Panc1 (cell line): ENCODE measurements at places on chromosomes 5 and 9.

DNA sequence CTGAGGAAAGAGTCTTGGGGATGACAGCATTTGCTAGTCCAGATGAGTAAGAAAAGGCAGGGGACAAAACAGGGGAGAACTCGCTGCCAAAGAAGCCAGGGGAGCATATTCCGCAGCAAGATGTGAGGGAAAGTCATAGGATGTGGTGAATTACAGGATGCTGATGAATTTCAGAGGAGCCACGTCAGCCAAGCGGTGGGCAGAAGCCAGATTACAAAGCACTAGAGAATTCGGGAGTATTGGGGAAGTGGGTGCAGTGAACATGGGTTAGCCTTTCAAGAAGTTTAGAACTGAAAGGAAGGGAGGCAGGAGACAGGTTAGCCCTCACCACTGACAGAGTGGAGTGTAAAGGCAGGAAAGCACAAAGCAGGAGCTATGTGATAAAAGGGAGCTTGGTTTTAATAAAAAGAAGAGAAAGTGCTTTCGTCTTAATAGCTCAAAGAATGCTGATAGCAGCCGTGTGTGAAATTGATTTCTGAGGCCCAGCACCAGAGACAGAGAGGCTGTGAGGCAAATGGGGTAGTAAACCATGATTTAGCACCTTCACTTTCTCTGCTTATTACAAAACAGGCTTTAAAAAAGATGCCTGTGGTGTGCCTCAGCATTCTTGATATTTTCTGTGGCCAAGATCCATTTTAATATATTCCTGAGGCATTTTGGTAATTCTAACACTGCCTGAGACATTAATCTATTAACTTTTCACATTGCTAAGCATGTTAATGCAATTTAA lies 16.9 kb downstream of the ADAMTSL1 start:
- peak; percentile 59 for DNase-seq
- no peak overlapping the region for H3K27ac ChIP-seq
- no peaks in the 10 kb centered on the region for H3K36me3 ChIP-seq
- H3K4me1 ChIP-seq, result no peaks in the 10 kb centered on the region
- no peaks in the 10 kb centered on the region for H3K27me3 ChIP-seq
- H3K4me3 ChIP-seq, result peak overlapping the region; percentile 6; the same call in 1 of the 2 replicates

- DNase-seq, result no peak
- H3K27ac ChIP-seq, result no peak overlapping the region
- H3K4me3 ChIP-seq, result no peak overlapping the region
- H3K4me1 ChIP-seq, result no peaks in the 10 kb centered on the region
- no peaks in the 10 kb centered on the region for H3K27me3 ChIP-seq
- no peaks in the 10 kb centered on the region for H3K36me3 ChIP-seq
Measured at GRCh38 chr9:75390951-75391350, 302.6 kb downstream of the OSTF1 start.

- no peak for DNase-seq
- H3K4me1 ChIP-seq, result no peaks in the 10 kb centered on the region
- no peak overlapping the region for H3K27ac ChIP-seq
- no peak overlapping the region for H3K4me3 ChIP-seq
- H3K27me3 ChIP-seq, result no peaks in the 10 kb centered on the region
Measured at GRCh38 chr5:14385019-14385418, 196.6 kb upstream of the OTULINL start.

GRCh38 chr9:94128580-94128979 lies 44.3 kb downstream of the PTPDC1 start:
- H3K4me3 ChIP-seq, result no peak overlapping the region
- no peak for DNase-seq
- H3K27me3 ChIP-seq, result no peaks in the 10 kb centered on the region
- no peaks in the 10 kb centered on the region for H3K4me1 ChIP-seq
- H3K36me3 ChIP-seq, result no peaks in the 10 kb centered on the region

- H3K27me3 ChIP-seq, result no peaks in the 10 kb centered on the region
- H3K27ac ChIP-seq, result no peak overlapping the region
- H3K36me3 ChIP-seq, result no peaks in the 10 kb centered on the region
- no peak overlapping the region for H3K4me3 ChIP-seq
- no peaks in the 10 kb centered on the region for H3K4me1 ChIP-seq
Measured at GRCh38 chr9:97386265-97386633, 25.6 kb upstream of the TDRD7 start.
